NCI-H2171 treated with DMSO at 0.1 percent for 48 hours (cell line): ENCODE measurements at places on chromosomes 5 and 9.

DNA sequence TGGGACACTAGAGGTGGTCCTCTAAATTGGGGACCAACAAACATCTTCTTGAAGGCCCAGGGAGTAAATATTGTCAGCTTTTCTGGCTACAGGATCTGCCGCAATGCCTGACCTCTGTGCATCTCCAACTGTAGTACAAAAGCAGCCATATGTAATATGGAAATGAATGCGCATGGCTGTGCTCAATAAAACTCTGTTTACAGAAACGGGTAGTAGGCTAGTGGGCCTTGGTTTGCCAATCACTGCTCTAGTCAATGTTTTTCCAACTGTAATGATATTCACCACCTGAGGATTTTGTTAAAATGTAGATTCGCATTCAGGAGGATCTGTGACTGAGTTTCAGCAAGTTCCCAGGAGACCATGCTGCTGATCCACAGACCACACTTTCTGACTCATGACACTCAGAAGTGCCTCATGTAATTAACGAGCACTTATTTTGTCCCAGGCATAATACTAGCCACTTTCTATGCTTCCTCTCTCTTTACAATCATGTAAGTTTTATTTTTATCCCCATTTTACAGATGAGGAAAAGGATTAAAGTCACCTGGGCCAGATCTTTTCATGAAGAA is 96.9 kb downstream of the MED27 start:
- DNase-seq, result no peak

GRCh38 chr9:21993893-21994555 is at the start of gene CDKN2A:
Gene CDKN2A (minus strand): TSS chr9:21994392.
- peak; percentile 49 for DNase-seq

DNA sequence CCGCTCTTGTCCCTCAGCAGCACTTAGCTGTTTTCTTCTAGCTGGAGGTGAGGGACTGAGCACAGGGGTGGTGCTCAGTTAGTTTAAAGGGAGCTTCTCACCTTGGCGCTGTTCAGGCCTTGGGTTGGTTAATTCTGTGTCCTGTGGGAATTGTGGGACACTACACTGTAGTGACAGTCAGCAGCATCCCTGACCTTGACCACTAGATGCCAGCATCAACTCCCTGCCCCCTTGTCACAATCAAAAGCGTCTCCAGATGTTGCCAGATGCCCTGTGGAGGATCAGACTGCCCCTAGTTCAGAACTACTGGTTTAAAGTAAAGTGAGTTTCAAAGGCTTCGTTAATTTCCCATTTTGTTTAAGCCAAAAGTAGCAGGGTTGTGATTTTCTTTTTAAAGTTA is 65.5 kb upstream of the DMRT3 start:
- DNase-seq, result no peak

DNA sequence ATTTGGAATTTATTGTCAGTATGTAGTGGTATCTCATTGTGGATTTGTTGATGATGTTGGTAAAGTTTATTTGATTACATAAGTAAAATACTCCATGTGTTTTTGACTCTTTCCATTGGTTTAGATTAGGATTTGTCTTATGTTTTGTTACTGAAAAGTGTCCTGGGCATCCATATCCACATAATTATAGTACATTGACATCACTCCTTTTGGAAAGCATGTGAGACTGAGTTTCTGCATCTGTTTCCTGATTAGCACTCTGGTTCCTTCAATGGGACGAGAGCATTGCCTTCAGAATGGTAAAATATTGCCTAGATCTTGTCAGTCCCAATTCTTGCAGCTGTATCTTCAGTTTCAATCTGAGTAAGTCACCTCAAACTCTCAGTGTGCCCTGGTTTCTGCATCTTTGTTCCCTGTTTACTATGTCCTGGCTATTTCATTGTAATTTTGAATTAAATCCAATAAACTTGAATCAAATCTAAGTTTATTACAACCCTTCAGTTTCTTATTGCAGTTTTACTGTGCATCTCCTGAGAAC is 128.1 kb downstream of the FBXO38 start:
- no peak for DNase-seq

DNA sequence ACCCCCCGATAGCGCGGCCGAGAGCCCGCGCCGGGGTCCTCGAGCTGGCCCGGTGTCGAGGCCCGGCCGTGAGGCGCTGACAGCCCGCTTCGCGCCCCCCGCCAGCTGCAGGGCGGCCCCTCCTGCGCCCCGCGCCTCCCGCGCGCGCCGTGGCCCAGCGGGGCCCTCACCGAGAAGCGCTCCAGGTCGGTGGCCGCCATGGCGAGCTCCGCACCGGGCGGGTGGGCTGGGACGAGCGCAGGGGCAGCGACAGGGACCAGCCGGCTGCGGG is 166 bp downstream of the SEPTIN8 start:
- DNase-seq, result no peak

- no peak for DNase-seq
Observed at GRCh38 chr9:133470427-133470924, 8.4 kb downstream of the SLC2A6 start.

DNA sequence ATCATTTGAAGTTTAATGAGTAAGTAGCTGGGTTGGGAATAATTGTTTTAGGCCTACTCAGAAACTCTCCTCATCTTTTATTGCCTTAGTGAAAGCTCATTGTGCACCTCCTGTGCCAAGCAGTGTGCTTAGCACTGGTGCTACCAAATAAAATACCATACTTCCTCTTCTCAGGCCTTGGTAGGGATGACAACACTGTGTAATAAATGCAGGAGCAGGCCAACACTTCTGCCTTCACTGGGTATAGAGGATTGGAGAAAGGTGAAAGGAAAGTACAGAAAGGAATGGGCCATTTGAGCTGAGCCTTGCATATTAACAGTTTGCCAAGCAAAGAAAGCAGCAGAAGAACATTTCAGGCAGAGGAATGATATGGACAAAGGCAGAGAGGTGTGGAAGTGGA is 285.7 kb downstream of the NR3C1 start:
- DNase-seq, result no peak

DNA sequence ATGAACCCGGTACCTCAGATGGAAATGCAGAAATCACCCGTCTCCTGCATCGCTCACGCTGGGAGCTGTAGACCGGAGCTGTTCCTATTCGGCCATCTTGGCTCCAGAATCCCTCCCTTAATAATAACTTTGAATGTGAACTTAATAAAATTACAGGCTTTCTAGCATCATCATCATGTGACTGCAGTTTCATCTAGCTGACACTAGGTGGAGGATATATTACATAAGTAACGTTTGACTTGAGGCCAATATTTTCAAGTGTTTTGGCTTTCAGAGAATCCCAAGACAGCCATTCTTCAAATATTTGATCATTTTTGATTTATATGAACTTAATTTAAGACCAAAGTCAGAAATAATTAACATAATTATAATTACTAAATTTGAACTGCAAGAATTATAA is 474.9 kb upstream of the CDH10 start:
- peak; percentile 63 for DNase-seq

GRCh38 chr9:28741459-28741858 is 1168.2 kb upstream of the C9orf72 start:
- DNase-seq, result no peak

DNA sequence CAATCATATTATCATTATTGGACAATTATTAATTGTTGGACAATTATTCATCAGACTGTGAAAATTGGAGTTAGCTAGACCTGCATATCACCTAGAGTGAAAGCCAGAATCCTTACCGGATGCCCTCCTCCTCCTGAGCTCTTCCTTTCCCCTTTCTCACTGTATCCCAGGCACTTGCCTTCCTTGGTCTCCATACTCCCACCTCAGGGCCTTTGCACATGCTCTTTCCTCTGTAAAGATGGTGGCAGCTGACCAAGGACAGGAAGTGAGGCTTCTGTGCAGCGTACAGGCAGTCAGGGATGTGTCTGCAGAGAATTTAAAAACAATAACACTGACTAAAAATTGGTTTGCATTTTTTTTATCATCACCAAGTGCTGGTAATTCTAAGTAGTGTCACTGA is 15.5 kb upstream of the FAM193B start:
- no peak for DNase-seq

DNA sequence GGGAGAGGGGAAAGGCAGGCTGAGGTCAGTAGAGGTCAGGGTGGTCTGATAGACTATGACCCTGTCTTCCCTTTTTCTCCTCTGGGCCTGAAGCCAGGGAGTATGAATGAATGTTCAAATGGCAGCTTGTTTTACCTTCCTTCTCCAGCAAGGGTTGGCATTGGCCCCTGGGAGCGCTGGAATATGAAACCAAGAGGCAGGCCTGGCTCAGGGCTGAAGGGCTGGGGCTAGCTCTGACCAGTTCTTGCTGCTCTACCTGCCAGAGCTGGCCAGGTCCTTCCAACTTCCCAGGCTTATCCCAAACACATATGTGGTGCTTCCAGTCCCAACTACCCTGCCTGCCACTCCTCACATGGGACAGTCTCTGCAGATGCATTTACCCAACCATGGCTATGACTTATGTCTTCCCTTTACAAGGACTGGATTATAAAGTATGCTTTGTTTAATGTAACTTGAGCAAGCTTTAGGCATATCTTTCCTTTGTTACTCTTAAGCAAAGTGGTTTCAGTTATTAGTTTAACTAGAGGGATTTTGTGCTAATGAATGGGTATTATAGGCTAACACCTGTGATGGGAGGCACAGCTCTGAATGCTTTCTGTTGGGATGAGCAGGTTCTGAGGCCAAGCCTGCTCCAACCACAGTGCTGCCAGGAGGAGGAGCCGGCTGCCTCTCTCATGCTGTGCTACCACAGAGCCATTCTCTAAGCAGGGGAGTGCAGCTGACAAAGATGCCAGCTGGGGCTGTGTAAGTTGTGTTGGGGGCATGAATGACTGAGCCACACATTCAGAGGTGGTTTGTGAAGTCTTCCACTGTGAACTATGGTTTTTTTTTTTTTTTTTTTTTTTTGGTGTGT is 6.1 kb downstream of the CCNI2 start:
- DNase-seq, result no peak

DNA sequence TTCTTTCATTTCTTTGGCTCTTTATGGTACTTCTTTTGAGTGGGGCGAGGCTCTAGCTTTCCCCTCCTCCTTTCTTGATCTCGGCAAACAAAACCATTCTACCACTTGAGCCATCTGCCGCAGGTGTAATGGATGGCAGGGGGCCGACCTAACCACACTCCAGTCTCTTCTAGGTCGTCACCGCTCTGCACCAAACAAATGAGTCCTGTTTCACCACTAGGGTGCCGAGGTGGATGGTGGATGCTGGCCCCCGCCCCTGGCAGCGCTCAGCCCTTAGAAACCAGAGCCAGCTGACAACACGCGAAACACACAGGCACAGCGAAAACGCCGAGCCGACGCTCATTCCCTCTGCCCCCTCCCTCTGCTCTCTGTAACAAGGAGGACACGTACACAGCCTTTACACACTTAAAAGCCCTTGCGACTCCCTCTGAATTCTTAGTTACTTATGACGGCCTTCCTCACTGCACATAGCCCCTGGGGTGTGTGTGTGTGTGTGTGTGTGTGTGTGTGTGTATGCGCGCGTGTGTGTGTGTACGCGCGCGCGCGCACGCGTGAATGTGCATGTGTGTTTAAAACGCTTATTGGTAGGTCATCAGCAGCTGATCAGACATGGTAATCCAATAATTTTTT is 199.4 kb downstream of the MEF2C start:
- DNase-seq, result peak; percentile 94

GRCh38 chr5:75465480-75465879 is 45.9 kb downstream of the CERT1 start:
- no peak for DNase-seq

DNA sequence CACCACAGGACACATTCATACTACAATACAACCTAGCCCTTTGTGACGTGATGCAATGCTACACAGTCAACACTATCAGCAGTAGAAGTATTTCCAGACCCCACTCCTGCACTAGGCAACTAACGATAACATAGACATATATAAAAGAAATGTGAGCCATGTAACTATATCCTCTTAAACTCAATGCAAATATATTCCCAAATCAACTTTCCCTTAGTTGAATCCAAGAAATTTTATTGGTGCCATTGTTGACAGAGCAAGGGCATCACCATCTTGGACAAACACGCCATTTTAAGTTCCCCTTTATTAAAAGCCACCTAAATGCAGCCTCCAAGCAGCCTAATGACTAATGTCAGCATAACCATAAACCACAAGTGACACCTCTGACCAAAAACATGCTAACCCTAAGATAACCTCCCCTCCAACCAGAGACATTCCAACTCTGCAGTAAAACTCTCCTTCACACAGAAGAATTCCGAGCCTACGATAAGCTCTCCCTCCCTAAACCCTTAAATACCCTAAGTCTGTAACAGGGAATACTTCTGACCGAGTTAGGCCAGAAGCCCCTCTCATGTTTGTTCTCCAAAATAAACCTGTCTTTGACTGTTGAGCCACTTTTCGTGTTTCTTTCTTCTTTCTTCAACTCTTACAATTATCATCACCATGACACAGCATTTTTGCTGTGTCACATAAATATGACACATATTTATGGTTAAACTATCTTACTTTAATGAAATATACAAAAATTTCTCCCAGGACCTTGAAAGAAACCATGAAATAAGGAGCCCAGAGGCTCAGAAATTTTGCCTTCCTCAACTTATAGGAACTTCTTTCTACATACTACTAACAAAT is 1497.8 kb downstream of the EFNA5 start:
- no peak for DNase-seq
